ENCODE measurements at places on chromosomes 4 and X.

- no peak for DNase-seq
Observed at GRCh38 chrX:24168807-24169206, 19.3 kb downstream of the ZFX start.

- no peak for DNase-seq
Observed at GRCh38 chr4:75251547-75251946, 262.7 kb downstream of the RCHY1 start.

- DNase-seq, result peak; percentile 4
Observed at GRCh38 chrX:69504626-69505612, 793 bp downstream of the NALF2 start.

DNA sequence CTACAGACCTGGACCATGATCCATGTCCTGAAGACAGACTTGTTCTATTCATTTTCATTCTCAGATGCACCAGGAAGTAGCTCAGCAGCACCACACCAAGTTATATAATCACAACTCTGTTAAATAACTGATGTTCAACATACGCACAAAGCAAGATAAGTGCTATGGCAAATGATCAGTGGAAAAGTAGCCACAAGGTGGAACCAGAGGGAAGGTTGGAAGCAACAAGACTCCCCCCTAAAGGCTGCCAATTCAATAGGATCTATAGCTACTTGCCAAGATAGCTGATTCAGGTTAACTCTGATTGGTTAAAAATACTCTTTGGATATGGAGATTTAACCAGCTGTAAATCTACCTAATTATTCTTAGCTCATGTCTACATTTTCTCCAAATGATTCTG is 23.7 kb upstream of the FAM47B start:
- peak; percentile 63 for DNase-seq

GRCh38 chr4:27020603-27021002 is 160.0 kb downstream of the STIM2 start:
- no peak for DNase-seq

GRCh38 chr4:176751061-176751460 is 41.7 kb downstream of the VEGFC start:
- DNase-seq, result no peak

GRCh38 chr4:8334786-8335460 is 65.4 kb downstream of the HTRA3 start:
- no peak for DNase-seq

DNA sequence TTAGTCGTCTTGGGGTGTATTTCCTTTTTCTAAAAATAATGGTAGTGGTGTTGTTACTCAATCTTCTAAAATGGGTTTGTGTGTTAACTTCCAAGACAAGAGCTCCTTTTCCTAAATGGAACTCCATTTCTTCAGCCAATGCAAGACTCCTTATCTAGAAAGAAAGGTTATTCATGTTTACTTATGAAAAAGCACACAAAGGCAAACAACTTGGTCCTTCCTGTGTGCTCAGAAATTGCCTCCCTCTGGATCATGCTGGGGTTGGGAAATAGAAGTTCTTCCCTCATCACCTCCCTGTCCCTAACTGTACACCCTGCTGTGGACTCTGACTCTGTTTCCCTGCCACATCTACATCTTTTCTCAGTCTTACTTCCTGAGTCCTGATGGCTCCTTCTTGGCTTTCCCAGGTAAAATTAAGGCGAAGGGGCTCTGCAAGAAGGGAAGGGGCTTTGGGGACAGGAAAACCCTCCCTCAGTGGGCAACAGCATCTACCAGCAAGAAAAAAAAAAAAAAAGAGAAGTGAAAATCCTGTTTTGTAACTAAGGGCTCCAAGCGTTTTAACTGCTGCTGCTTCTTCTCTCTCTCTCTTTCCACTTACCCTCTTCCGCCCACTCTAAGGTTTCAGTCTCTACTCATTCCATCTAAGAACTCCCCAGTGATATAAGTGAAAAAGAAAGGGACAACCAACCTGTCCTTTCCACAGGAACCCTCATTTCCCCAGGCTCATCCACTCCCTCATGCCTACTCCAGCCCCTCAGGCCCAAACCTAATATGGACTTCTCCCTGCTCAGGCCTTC is 19.8 kb upstream of the TASL start:
- no peak for DNase-seq

GRCh38 chrX:34900691-34901090 is 41.9 kb upstream of the FAM47B start:
- peak; percentile 24 for DNase-seq

GRCh38 chrX:18886005-18886343 is 97.9 kb downstream of the PHKA2 start:
- DNase-seq, result no peak

DNA sequence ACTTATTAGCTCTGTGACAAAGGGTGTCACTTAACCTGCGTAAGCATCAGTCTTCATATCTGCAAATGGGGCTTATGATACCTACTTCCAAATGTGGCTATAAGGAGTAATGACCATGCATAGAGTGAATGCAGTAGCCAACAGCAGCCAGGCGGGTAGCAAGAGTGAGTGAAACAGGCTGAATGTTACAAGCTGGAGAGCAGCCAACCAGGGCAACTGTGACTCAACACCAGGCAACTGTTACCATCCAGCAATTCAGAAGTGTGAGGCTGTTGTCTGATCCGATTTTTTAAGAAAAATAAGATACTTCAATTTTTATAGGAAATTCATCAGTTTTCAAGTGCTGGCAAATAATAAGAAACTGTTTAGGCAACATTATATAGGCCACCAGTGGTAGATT is 270.2 kb upstream of the TAPT1 start:
- DNase-seq, result peak; percentile 91

DNA sequence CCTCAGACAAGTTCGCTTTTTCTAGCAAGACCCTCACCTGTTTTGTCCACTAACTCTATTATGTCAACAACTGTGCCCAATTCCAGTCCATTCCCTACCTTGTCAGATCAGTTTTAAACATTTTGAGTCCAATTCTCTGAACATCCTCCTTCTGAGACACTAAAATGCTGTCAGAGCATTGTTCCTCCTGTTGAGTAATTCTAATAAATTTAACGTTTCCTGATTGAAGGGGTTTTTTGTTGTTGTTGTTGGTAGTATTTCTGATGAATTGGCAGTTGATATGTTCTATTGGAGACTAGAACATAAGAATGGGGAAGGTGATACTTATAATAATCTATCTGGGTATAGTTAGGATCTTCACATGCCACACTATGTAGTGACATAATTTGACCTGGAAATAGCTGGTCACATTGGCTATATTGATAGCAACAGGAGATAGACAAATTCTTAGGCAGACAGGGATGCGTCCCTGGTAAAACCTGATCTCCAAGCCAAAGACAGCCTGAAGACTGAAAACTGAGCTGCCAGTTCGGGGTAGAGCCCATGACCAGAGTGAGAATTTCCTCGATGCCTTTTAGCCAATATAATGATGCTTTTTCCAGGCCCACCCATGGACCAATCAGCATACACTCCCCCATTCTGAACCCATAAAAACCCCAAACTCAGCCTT is 12.4 kb upstream of the CXCL2 start:
- DNase-seq, result no peak

DNA sequence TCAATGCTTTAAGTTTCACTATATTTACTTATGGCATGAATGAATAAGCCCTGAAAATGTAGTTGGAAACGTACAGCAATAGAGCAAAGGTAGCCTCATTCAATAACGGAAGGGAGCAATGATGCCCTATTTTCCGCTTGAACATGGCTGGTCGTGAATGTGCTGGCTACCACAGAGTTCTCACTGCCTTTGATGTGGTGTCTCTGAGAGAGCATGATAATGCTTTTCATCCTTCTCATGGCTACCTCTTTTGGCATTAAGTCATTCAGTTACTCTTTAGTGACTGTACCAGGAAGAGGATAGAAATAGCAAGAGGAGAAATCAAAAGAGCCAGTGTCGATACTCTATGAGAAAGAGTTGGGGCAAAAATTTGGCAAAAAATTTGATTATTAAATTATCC is 308.0 kb downstream of the PPP3CA start:
- DNase-seq, result no peak
